Uterus (tissue), 4 donors: ENCODE measurements at places on chromosomes 7 and 10. TPM values are rescaled to one million over a fixed set of nuclear protein-coding genes. Genes with fewer than 3 reads are reported as not detected.

- DNase-seq, result no peak
Measured at GRCh38 chr10:34622945-34623344, 192.2 kb downstream of the PARD3 start.

DNA sequence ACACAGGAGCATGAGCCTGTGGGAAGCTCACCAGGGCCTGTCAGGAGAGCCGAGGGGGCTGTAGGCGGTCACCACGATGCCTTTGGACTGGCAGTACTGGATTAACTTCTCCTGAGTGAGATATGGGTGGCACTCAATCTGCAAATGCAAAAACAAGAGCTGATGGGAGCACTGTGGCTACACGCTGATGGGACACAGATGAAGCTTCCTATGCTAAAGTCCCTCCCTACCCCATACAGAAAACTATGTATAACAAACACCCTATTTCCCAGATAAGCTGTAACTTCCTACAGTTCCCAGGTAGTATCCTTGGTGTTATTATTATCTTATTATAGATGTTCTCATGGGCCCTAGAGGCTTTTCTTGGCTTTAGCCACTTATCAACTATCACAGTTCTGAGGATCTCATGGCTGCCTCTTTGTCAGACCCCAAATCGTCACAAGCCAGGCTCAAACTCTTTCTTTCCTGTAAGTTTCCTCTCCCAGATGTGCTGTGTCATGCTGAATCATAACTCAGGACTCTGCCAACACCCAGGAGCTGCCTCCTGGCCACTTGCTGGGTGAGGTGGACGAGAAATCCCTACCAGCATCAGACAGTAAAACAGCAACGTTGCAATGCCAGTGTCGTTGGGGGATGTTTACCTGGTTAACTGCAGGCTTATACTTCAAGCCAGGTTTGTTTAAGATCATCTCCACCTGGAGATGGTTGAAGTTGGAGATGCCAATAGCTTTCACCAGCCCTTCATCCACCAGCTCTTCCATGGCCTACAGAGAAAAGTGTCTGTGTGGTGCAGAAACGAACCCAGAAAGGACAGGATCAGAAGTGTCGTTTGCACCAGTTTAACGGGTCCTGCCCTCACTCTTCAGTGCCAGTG is 10.3 kb downstream of the AKR1B1 start:
- DNase-seq, result no peak

DNA sequence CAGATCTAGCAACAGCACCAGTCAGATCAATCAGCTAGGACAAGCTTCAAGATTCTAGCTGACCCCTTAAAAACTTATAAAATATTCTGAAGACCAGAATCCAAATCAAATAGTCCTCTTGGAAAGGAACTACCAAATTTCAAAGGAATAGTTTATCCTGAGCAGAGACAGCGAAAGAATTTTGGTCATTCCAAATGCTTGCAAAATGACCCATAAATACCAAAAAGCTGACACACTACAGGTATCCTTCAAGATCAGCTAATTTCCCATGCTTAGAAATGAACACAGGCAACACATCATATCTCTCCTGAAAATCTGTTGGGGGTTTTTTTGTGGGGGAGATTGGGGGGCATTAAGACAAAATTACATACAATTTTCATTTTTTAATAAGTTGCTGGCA is 78.8 kb downstream of the PDSS1 start:
- DNase-seq, result no peak

RAB19 gene
- not detected for total RNA-seq

- DNase-seq, result no peak
Measured at GRCh38 chr10:52387744-52388143, 73.7 kb downstream of the DKK1 start.

DNA sequence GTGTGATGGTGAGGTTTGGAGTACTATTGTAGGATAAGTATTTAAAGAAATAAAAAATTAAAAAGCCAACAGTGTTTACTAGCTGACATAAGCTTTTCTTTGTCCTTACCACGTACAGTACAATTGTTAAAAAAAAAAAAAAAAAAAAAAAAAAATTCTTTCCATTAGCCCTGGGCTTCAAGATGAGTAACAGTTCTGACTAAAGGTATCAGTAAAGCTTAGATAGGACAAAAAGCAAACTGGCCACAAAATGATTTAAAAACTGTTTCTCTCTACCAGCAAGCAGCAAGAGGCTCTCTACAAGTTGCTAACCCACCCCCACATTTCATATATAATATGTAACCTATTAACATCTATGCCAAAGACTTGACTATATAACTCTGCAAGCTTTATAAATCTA is 17.5 kb downstream of the HYCC1 start:
- no peak for DNase-seq

GRCh38 chr10:75544993-75545706 is 113.7 kb downstream of the LRMDA start:
- no peak for DNase-seq

NDUFB8 gene
- 78.3 TPM for total RNA-seq

DNA sequence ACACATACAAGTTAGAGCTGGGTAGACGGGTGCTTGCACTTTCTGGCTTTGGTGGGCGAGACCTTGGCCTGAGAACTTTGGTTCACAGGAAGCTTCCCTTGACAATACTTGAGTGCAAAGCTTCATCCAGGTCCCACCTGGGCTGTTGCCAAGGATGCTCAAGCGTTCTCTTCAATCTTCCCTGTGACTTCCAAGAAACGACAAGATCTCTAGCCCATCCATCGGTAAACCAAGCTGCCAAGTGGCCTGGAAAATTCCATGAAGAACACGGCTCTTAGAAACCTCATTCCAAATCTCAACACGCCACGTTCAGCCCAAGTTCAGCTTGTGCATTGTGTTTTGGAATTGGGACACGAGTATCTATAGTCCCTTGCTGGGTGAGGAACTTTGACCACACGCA is 84.7 kb downstream of the CHST15 start:
- DNase-seq, result no peak

DNA sequence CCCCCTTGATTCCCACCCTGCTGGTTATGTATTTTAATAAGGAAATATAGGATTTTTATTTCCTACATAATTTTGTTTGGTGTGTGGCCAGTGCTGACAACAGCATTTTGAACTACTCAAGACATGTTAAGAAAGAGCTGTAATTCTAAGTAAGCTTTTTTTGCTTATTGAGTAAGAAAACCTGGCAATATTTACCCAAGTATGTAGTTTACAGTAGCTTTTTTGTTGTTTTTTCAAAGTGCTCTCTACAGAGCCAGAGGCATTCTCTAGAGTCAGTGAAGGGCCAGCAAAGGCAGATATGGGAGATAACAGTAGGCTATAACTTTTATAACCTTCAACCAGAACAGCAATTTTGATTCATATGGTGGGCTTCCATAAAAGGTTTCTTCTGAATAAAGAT is 63.2 kb upstream of the TMEM168 start:
- DNase-seq, result no peak

DNA sequence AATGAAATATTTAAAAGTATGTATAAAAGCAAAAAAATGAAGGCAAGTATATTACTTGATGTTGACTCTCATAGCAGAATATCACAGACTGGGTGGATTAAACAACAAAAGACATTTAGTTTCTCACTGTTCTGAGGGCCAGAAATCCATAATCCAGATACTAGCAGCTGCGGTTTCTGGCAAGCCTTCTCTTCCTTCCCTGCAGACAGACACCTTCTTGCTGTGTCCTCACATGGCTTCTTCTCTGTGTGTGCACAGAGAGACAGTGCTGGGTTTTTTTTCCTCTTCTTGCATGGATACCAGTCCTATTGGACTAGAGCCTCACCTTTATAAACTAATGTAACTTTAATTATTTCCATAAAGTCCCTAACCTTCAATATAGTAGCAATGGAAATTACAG is 127.9 kb upstream of the AKR1E2 start:
- no peak for DNase-seq

DNA sequence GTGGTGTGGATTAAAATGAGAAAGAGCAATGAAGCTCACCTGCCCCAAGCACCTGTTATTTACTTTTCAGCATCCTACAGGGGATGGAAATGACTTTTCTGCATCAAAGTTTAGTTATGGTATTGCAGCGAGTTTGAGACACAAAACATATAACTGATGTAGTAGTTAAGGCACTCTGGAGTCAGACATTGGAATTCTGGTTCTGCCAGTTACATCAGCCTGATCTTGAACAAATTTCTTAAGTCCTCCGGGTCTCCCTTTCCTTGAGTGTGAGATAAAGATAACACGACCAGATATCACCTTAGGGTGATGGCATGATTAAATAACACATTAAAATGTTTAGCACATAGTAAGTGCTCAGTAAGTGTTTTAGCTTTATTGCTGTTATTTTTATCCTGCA is 97.4 kb downstream of the ATXN7L1 start:
- DNase-seq, result no peak

- DNase-seq, result no peak
Measured at GRCh38 chr10:98224509-98224908, 43.5 kb downstream of the LOXL4 start.

LRRD1 gene
- total RNA-seq, result not detected

- DNase-seq, result no peak
Measured at GRCh38 chr10:119680050-119680449, 28.9 kb downstream of the BAG3 start.

DNA sequence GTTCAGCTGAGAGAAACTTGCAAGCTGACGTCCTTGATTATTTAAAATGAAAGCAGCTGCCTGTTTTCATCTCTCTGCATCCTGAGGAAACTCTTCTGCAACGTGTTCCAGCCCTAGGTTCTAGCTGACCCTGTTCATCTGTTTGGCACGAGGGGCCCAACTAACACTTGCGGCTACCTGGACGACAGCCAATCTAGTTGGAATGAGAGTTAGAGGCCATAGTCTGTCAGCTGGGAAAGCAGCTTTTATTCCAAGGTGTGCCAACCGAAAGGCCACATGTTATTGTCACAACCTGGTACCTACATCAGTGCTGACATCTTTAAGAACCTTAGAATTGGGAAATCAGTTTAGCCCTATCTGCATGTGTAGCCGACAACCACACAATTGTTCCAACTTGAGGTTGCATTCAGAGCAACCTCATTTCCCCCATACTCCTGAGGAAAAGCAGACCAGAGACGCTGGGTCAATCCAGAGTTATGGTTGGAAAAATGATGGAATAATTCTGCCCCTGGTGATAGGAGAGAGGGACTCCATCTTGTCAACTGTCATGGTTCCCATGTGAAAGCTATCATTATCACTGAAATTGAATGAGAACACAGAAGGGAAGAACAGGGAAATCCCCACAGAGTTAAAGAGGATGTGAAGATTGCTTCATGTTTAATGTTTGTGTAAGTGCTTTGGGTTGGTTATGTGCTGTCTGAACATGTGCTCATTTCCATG is 121.6 kb downstream of the EGFR start:
- no peak for DNase-seq

GRCh38 chr10:74589851-74590250 is 236.5 kb upstream of the KAT6B start:
- DNase-seq, result no peak

GRCh38 chr10:124612611-124613498 is 131.3 kb downstream of the FAM53B start:
- peak; percentile 58 for DNase-seq

FRMPD2 gene
- total RNA-seq, result 0.21 TPM

MYL10 gene
- total RNA-seq, result not detected

- no peak for DNase-seq
Measured at GRCh38 chr10:48820699-48821098, 118.9 kb downstream of the LRRC18 start.

- DNase-seq, result peak; percentile 67
Measured at GRCh38 chr10:77877441-77878344, 48.9 kb downstream of the DLG5 start.

GRCh38 chr7:41033500-41033899 is 669.4 kb downstream of the INHBA start:
- no peak for DNase-seq

DNA sequence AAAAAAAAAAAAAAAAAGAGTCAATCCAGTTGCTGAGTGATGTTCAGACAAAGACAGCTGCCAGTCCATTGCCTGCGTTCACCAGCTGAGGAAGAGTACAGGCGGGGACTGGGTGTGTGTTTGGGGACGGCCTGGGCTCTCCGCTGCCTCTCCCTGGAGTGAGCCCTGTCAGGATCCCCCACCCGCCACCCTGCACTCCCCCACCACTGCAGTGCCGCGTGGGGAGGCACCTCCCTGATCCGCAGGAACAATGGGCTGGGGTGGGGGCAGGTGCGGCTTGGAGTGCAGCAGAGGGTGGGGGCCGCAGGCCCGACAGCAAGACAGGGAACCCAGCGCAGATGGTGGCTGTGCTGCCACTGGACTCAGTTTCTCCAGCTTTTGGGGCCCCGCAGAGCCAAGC is 1.4 kb downstream of the HSPA12A start:
- DNase-seq, result no peak
